HuH-7 (cell line): ENCODE measurements at places on chromosomes 3 and 15.
A peak's percentile ranks its signal among the peaks of the same experiment; 100 is the strongest.

- DNase-seq = no peak
Measured at GRCh38 chr3:105539897-105540296, 173.2 kb downstream of the ALCAM start.

DNA sequence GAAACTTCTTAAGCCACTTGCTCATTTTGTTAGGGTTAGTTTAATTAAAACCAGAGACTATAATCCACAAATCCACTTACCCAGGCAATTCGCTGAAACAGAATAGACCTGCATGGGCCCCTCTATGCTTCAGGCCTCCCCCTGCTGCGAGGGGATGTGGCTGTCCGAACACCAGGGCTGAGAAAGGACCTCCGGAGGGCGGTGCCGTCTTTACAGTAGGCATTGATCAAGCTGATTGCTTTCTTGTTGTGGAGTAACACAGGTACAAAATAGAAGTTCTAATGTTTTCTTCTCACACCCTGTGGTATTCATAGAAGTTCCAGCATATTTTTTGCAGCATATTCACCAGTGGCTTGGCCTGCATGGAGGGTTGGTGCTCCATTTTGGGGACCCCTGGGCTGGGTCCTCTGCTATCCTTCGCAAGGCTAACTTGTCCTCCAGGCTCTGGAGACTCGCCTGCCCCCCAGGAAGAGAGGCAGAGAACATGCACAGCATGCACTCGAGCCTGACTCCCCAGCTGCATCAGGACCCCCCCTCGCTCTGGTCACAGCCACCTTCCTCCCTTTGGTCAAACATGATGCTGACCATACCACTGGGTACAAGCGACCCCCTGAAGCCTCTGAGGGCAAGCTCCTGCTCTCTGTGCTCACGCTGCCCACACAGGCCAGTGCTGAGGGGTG is 55.3 kb downstream of the TPRA1 start:
- no peak for DNase-seq

DNA sequence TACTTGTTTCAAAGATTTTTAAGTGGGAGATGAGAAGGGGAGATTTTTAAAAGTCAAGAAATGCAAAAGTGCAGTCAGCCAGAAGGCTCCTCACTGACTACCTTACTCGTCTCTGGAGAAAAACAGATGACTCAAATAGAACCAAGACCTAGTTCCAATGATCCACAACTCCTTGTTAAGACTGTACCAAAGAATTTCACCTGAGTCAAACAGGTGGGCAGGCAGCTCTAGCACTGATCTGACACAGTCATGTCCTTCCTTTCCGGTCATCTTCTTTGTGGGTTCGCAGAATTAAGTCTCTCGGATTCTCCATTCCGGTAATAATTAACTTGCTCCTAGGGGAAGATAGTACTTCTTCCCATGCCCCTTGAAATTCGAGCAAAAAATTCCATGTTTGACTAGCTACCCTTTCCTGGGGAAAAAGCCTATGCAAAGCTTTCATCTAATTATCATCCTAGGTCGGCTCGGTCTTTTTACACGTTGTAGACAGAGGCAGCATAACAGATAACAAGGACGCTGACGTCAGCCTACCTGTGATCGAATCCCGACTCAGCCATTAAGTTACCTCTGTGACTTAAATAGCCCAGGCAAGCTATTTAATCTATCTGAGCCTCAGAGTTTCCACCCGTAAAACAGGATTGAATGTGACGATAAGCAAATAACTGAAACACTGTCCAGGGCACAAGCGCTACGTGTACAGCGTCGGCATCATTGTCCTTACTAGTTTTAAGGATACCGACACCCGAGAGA is 758 bp downstream of the SELENOK start:
- DNase-seq = peak; percentile 12

DNA sequence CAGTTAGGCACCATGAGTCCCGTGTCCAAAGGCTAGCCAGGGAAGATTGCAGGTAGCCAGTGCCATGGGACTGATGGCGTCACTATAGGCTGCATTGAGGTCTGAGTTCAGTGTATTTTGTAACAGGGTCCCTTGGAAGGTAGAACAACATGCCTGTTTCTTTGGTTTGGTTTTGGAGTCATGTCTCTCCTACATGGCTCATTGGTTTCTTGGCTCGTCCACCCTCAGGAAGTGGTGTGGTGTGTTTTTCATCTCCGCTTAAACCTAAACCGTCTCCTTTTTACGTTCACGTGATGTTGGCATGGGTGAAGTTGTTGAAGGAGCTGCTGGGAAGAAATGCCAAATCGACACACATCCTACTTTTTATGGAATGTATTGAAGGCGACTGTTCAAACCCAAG is 71.6 kb downstream of the FLNB start:
- no peak for DNase-seq

DNA sequence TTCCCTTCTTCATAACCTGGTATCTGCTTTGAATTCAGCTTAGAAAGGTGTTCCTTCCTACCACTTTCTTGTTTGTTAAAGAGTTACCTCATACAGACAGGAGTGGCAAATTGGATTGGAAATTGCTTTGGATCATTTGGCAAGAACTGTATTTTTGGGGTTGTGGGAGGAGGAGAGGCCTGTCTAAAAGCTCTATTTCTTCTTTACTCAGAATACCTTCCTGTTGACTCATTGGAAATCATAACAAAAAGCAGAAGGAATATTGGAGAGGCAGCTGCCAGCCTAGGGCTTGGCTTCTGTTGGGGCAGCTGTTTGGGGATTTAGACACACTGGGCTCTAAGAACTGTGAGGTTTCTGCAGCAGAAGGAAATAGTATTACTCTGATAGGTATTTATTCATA is 14.2 kb downstream of the IQGAP1 start:
- no peak for DNase-seq

DNA sequence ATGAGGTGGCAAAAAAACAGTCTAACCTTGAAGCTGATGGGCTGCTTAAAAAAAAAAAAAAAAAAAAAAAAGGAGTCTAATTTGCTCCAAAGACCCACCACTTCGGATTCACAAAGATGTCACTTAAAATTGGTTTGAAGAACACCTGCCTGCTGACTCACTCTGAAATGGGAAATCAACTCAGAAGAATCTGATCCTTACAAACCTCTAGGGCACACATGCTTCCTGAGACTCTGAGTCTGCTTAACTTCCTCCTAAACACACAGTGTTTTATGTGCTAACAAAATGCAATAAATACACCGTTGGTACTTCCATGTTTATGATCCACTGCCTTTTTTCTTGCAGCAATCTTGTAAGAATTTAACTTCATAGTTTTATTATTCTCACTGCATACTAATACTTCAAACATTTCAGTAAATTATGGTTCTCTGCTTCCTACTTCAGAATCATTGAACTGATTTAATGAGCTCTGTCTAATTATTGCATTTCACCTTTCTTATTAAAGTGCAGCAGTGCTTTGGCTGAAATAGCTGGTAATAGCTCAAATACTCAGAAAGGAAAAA is 73.0 kb upstream of the FRMD4B start:
- no peak for DNase-seq

GRCh38 chr15:80957556-80957955 is 32.1 kb downstream of the MESD start:
- DNase-seq = no peak

- no peak for DNase-seq
Measured at GRCh38 chr15:36943508-36944361, 156.6 kb downstream of the MEIS2 start.
